ENCODE measurements at places on chromosomes 3 and 15. TPM values are rescaled to one million over a fixed set of nuclear protein-coding genes. Genes with fewer than 3 reads are reported as not detected.

GRCh38 chr15:84878504-84878903 is 6.0 kb upstream of the SLC28A1 start:
- DNase-seq, result peak; percentile 83

Gene SPINK8
- total RNA-seq, result not detected

Gene CHRNA3
- total RNA-seq, result 4.4 TPM

Gene CTSH
- total RNA-seq, result 17.1 TPM

Gene AGBL1
- not detected for total RNA-seq

All from H7 (cell line).